ENCODE measurements at places on chromosomes 5 and 9.

GRCh38 chr9:35870351-35870923 lies at the start of gene OR13J1:
Gene OR13J1 (minus strand): TSS chr9:35870401. CDS start chr9:35870401, 0 bp downstream.
- no peak for DNase-seq

DNA sequence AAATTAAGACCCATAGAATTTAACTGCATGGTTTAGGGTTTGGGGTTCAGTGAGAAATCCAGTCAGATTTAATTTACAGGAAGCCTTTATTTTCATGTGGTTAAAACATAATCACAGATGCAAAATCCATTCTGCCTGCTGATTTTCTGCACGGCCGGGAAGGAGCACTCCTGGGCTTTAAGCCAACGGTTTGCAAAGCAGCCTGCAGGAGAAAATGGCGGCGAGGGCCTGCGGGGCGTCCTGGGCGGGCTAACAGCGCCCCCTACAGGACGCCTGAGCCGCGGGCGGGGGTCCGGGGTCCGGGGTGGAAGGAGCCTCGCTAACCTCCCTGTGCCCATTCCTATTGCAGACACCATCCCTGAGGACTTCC lies 47.6 kb downstream of the THBS4 start:
- DNase-seq: peak; percentile 6

GRCh38 chr9:6897898-6898302 lies 140.1 kb downstream of the KDM4C start:
- no peak for DNase-seq

- DNase-seq: no peak
These were observed 640 bp downstream of the SURF4 start for GRCh38 chr9:133375116-133375723.

DNA sequence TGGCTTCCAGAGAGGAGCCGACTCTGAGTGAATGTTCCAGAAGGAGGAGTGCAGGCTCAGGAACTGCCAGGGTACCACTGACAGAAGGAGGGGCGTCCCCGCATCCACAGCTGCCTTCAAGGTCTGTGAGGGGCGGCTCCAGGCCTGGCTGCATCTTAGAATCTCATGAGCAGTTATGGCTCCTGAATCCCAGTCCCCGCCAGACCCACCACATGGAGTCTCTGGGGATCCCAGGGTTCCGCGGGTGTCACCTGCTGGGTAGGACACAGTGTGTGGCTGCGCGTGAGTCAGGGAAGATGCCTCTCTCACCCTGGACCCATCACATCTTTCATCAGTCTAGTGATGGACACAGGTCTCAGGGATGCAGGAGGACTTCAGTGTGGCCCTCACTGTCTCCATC lies 79.2 kb downstream of the COL5A1 start:
- DNase-seq: no peak

- DNase-seq: no peak
These were observed 339.8 kb downstream of the AGTPBP1 start for GRCh38 chr9:85401998-85402397.
